ENCODE measurements at places on chromosomes 13 and 19.

DNA sequence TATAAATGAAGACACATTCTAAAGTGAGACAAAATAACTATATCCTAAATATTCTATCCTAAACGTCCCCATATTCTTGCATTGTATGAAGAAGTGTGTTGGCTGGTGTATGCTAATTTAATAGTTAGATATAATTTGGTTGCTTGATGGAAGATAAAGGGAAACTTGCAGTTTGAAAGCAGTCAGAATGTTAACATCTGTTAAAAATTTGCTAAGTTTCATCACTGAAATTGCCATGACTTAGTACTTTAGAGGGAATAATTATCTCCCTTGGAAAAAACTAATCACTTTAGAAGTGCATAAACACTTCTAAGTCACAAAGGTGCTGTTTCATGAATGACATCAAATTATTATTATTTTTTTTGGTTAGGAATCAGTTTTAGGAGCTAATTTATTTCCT, 61.6 kb downstream of the ITGBL1 start:
- no peak for DNase-seq

DNA sequence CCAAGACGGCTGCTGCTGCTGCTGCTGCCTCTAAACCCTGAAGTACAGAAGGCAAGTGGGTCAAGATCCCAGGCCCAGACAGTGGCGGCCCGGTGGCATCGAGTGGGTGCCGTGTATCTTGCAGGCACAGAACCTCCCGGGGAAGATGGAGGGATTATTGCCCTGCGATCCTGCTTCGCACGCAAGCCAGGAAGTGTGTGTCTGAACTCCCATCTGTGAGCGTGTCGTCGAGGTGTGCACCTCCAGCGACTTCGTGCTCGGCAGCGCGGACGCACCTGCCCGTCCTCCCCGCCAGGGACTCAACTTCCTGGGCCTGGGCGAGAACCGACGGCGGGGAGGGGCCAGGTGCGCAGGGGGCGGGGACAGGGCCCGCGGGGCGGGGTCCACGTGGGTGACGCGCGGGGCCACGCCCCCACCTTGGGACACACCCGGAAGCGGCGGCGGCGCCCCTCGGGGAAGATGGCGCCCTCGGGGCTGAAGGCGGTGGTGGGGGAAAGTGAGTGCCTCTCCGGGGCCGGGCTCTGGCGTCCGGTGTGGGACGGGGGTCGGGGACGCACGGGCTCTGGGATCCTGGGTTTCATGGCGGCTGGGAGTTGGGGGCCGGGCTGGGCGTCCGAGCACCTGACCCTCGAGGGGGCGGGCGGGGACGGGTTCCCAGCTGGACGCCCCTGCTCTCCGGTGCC, at the start of gene STXBP2:
TSS of gene STXBP2 (plus strand) at position 420 of the 683 bp plus-strand sequence. CDS start at position 460, 40 bp downstream.
- peak; percentile 90 for DNase-seq

DNA sequence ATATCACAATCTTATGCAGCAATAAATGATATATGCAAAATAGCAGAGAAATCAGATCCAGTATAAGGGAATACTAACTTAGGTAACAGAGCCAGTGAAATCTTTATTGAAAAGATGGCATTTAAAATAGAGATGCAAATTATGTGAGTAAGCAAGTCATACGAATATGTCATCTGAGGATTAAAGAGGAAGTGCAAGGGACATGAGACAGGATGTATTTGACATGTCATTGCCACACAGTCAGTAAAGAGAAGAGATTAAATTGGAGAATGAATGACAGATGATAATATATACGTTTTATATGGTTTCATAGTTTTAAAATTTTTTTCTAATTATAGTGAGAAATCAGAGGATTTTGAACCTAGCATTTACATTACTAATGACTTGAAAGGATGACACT, 426.4 kb downstream of the SLITRK5 start:
- no peak for DNase-seq

DNA sequence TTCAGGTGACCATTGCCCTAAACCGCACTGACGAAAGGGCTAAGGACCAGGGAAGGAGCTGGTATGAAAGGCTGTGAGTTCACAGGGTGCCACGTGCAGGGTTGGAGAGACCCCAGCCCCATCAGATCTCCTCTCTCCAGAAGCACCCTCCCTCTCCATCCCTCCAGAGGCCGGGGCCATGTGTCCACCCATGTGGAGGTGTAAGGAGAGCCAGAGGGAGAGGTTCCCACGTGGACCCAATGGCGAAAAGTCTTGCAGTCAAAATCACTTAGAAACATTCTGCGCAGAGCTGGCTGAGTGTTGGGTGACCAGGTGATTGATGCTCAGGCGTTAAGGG, 168.3 kb downstream of the COL4A1 start:
- no peak for DNase-seq

DNA sequence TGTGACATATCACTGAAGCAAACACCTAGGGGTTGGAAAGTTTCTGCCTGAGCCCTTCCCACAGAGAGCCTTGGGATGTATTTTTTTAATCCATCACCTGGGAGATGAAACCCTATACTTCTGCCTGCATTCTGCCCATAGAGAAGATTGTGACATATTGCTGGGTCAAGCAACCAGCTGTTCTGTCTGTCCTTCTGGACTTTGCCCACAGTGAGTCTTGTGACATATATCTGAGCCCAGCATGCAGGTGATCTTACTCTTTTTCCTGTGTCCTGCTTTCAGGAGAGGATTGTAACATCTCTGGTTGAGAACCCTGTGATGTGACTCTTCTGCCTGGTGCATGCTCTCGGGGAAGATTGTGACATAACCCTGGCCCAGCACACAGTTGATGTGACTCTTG, 24.9 kb upstream of the ZNF681 start:
- DNase-seq: no peak

DNA sequence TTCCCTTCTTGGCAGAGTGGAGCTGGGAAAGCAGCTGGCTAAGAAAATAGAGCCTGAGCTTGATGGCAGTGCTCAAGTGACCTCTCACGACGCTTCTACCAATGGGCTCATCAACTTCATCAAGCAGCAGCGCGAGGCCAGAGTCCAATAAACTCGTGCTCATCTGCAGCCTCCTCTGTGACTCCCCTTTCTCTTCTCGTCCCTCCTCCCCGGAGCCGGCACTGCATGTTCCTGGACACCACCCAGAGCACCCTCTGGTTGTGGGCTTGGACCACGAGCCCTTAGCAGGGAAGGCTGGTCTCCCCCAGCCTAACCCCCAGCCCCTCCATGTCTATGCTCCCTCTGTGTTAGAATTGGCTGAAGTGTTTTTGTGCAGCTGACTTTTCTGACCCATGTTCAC, 4.3 kb upstream of the PDCD2L start:
- DNase-seq: no peak

- DNase-seq: peak; percentile 29
Observed at GRCh38 chr19:4297901-4298809, 4.0 kb downstream of the TMIGD2 start.

DNA sequence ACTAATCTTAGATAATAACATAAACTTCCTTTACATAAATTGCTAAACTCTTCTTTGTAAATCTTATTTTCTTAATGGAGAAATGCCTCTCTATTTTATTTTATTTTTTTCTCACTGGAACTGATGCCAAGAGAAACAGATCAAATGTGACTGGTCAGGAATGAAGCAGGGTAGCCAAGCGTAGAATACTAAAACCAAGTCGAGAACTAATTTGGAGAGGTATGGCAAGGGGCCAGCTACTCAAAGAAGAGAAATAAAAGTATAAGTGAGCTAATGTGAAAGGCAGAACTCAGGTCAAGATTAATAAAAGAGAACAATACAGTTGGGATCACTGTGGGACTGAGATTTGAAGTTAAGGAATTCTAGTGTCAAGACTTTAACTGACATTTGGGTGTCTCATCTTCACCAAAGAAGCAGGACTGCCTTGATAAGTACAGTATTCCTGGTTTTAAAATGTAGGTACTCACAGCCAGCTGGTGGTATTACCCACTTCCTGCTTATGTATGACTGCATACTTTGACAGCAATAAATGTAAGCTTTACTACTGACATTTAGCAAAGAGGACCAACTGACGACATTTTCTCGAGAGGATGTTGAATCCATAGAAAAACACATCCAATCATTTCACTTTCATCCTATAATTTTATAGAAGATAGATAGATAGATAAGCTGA, 1192.2 kb downstream of the EFNB2 start:
- no peak for DNase-seq

- no peak for DNase-seq
Observed at GRCh38 chr13:33182729-33183128, 102.8 kb downstream of the STARD13 start.

DNA sequence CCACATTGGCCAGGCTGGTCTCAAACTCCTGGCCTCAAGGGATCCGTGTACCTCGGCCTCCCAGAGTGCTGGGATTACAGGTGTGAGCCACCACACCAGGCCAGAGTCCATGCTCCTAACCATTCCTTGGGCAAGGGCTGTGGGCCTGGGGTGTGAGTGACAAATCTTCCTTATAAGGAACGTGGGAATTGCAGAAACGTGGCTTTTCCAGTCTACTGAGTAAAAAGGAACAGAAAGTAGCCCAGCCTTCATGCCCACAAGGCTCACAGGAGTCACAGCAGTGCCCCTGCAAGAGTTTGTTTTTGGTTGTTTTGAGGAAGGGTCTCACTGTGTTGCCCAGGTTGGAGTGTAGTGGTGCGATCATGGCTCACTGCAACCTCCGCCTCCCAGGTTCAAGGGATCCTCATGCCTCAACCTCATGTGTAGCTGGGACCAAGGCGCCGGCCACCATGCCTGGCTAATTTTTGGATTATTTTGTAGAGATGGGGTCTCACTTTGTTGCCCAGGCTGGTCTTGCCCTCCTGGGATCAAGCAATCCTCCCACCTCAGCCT, 5.1 kb downstream of the MYPOP start:
- no peak for DNase-seq

DNA sequence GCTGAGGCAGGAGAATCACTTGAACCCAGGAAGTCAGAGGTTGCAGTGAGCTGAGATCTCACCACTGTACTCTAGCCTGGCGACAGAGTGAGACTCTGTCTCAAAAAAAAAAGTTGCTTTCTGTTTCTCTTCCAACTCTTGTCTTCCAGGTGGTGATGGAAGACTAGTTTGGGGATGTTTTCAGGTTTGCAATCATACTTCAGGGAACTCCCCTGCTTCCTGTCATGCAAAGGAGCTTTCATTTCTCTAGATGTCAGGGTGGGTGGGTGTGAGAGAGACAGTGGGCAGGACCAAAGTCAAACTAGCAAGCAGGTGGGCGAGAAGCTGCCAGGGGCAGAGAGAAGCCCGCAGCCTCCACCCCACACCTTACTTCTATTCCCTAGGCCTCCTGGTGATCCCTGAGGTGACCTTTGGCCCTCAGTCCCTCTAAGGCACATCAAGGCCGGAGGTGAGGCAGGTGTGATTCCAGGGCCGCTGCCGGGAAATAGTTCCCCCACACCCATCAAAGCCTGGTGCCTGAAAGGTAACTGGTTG, 25.7 kb downstream of the CCNE1 start:
- DNase-seq: no peak
